ENCODE measurements at places on chromosomes 6 and 20.
A peak's percentile ranks its signal among the peaks of the same experiment; 100 is the strongest.

- no peak for DNase-seq
Measured at GRCh38 chr6:2441601-2442475, 196.4 kb upstream of the GMDS start.

DNA sequence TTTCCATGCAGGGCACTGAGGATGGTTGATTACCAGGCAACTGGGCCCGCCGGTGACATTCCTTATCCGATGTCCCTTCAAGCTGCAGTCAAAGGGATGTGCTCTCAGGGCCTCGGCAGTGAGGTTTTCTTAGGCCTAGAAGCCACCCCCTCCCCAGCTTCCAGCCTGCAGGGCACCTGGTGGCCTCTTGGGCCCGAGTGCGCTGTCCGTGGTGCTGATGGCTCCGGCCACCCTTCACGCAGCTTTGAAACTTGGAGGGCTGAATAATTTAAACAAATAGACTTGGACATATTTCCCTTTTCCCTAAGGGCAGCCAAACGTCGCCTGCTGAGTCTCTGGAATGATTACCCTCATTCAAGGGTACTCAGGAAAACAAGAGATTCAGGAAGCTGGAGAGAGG, 8.9 kb upstream of the MLN start:
- DNase-seq, result peak; percentile 91

DNA sequence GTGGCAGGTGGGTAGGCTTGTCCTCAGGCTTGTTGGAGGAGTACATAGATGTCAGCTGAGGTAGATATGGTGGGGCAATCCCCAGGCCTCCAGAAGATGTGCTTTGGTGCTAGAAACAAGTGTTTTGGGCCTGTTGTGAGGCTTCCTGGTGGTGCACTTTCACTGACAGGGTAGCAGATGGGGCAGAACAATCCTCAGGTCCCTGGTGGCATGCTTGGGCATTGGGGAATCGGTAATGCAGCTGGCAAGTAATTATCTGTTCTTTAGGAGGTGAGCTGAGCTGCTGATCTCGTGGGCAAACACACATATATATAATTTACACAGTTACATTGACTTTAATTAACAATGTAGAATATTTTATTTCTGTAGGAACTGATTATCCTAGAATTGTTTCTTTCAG, 458.7 kb downstream of the BMP2 start:
- DNase-seq, result peak; percentile 23

DNA sequence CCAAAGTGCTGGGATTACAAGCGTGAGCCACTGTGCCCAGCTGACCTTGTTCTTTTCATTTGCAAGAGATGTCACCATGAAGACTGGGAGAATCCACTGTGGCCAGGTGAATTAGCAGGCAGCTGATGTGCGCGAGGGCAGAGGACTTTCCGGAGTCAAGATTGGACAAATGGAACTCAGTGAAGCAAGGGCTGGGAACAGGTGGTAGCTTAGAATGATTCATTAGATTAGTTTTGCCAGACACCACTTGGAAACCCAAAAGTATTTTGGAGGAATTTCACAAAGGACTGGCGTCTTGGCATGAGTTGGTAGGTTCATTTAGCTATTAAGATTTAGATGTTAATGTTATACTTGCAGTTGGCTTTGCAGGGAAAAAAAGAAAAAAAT, 4.7 kb upstream of the AKAP7 start:
- no peak for DNase-seq

- no peak for DNase-seq
Measured at GRCh38 chr6:113464536-113464935, 392.6 kb upstream of the MARCKS start.

- DNase-seq, result no peak
Measured at GRCh38 chr6:101351173-101351572, 42.3 kb upstream of the GRIK2 start.

GRCh38 chr6:39646751-39647420, 78.3 kb downstream of the KIF6 start:
- DNase-seq, result no peak

- no peak for DNase-seq
Measured at GRCh38 chr6:5006222-5006621, 2.4 kb upstream of the RPP40 start.

DNA sequence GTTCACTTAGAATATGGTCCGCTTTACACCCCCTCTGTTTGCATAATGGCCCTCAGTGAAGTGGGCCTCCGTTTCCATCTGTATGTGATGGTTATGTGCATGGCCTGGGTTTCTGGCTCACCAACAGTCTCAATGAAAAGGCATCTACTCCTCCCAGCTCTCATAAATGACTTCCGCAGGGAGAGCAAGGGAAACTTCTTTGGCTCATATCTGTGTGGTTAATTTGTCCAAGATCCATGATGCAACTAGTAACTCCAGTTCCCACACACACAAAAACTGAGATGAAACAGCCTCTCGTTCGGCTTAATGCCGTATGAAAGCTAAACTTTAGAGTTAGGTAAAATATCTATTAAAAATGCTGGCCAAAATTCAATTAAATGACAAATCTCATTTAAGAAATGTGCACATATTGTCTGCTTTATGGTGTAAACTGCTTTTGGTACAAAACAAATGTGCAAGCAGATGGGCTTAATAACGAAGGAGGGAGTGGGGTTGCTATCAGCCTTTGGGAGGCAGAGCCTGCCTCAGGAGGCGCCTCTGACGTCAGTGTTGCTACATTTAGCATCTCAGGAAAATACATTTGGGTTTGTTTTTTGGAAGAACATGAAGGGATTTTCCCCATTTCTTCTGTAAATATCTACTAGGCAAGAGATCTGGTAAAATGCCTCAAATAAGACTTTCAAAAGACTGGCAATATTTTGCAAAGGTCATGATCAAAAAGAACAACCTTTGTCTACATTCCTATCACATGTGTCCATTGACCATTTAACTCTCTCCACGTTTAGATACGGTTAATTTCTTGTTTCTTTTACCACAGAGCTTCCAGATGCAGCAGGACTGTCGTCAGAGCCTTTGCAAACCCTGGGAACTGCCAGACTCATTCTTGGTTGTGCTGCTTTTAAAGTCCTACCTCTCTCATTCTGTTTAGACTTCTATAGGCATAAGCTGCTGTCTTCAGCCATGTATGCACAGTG, 96.8 kb downstream of the ARMC2 start:
- DNase-seq, result peak; percentile 56

DNA sequence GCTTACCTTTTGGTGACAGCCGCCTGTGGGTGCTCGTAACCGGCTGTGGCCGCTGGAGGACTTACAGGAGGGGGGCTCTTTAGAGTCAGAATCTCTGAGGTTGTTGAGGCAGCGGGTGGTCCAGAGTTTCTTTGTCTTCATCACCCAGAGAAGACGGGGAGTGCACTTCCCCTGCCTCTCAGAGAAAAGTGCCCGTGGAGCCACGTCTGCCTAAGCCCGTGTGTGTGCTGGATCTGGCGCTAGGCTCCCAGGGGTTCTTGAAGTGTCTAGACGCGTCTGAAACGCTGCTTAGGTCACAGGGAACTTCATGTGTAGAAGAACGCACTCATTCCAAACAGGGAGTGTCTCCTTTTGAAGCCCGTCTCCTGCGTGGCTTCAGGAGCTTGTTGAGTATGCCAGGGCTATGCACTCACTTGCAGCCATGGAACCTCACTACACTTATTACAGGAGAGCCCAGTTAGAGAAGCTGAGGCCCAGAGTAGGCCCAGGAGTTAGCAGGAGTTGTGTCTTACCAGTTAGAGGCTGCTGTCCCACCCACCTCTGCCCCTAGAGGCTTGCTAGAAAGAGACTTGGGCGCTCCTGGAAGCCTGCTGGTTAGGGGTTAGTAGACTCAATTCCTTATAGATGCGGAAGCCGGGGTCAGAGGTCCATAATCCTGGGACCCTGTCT, 1.3 kb downstream of the LSM14B start:
- peak; percentile 25 for DNase-seq

GRCh38 chr6:165618241-165618640, 44.8 kb downstream of the PDE10A start:
- DNase-seq, result no peak

GRCh38 chr6:3299221-3299620, 40.5 kb downstream of the PSMG4 start:
- DNase-seq, result no peak

DNA sequence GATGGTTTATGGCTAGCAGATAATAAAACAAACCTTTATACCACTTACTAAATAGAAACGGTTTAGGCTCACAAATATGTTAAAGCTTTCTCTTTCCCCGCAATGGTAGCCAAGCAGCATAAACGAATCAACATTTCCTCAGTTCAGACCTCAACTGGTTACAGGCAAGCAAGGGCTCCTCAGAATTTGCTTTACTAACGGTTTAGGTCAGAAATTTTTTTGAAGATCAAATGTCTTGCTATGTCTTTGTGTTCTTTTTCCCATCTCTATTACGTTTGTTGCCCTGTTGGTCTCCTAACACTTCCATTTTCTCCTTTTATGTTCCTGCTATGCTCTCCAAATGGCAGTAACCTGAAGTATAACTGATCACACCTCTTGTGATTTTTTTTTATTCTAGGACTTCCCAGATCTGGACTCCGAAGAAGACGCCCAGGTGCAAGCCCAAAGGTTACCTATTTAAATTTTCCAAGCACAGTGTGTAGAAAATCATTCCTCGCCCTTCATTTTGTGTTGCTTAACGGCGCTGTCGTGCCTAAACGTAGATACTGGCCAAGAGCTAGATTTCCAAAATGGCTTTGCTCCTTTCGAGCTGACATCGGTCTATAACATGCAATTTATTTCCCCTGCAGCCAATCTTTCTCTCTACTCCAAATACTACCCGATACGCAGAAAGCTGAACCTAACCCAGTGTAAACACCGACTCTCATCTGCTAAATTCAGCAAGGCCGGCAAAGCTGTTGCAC, 717 bp upstream of the ASF1A start:
- no peak for DNase-seq

DNA sequence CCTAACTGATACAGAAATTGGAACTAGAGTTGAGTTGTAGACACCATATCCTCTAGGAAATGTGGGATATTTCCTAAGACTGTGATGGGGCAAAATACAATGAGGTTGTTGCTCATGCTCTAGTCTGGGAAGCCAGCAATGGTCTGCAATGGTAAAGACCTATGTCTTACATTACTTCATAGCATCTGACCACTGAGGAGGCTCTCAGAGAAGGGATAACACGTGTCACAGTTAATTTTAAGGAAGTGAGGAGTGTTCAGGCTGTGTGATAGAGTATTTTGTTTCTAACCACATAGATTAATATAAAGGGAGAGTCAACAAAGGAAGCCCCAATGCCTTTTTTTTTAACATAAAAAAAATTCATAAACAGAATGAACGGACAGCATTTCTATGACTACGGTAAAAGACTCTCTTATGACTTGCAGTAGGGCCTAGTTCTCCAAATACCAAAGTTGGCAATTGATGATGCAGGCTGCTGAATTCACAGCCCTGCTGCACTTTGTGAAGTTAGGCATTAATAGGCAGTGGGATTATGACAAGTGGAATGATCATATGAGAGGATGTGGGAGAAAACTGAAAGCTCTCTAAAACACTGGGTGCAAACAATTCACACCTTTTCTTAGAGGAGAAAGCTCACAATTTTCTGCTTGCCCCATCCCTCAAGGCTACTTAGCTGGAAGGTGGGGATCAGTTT, 13.7 kb downstream of the KCNS1 start:
- DNase-seq, result no peak

DNA sequence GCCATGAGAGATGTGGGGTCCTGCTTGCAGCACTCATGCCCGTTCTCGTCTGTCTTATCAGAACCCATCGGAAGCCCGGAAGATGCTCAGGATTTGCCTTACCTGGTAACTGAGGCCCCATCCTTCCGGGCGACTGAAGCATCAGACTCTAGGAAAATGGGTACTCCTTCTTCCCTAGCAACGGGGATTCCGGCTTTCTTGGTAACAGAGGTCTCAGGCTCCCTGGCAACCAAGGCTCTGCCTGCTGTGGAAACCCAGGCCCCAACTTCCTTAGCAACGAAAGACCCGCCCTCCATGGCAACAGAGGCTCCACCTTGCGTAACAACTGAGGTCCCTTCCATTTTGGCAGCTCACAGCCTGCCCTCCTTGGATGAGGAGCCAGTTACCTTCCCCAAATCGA, 8.3 kb downstream of the PI16 start:
- peak; percentile 74 for DNase-seq

DNA sequence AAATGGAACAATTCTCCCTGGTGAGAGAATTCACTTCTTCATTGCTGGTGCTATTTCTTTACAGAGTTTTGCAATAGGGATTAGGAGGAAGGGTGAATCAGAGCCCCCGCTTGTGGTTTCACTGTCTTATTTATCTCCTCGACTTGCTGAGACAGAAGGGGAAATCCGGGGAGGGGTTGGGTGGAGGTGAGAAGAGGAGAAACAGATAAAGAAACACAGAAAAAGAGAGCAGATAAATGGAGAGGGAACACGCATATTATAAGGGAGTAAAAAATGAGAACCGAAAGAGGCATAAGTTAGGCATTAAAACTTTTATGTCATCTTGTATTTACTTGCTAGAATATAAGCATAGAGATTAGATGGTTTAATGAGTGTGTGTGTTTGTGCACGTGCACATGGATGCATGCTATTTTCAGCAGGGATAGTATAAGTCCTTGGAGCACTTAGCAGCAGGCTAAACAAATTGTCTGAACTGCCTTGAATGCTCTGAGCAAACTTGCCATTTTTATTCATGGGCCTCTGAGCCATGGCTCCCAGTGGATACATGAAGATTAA, 105.0 kb downstream of the OLIG3 start:
- DNase-seq, result no peak

GRCh38 chr6:84422380-84422968, 195.0 kb upstream of the CEP162 start:
- DNase-seq, result peak; percentile 89

GRCh38 chr20:48687117-48687800, 140.5 kb downstream of the PREX1 start:
- no peak for DNase-seq

- no peak for DNase-seq
Measured at GRCh38 chr20:54107600-54108325, 37.4 kb upstream of the BCAS1 start.

DNA sequence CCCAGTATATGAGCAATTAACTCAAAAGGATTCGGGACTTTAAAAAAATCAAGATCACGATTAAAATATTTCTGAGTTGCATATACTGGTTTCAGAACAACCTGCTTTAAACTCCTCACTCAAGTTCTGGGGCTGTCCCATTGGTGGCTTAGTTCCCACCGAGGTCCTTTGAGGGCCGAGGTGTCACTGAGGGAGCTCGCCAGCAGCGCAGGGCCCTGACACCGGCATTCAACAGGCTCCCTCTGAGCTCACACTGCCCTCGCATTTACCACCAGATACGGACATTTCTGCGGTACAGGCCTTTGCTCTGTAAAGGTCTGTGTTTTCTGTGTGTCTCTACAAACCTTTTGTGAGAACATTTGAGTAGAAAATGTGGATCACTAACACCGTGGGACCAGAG, 24.4 kb upstream of the BNIP5 start:
- no peak for DNase-seq

- peak; percentile 30 for DNase-seq
Measured at GRCh38 chr20:44911264-44911921, 1.5 kb downstream of the PABPC1L start.

- DNase-seq, result no peak
Measured at GRCh38 chr20:34579979-34580940, 21.7 kb downstream of the MAP1LC3A start.

DNA sequence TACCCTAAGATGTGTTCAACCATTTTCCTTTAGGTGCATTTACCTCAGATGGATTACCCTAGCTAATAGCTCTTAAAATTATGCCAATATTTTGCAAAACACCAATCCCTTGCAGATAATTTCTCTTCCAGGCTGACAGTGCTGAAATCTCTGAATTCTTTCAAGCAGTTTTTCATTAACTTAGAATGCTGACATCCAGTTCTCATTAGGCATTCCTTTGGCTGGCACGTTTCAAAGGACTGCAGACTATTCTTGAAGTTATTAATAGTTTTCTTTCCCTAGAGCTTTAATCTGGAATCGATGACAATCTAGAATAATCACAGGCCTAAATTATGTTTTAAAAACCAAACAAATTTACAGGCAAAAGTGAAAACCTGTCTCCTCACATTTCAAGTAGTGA, 68.3 kb downstream of the SMLR1 start:
- DNase-seq, result no peak
